Natural killer cell treated with Interleukin-12 subunit alpha and Interleukin-12 subunit beta and Interleukin-15 and Interleukin-18, amount 100 ng/mL, for 72 hours (primary cell): ENCODE measurements at places on chromosomes 6 and 20. TPM values are rescaled to one million over a fixed set of nuclear protein-coding genes. Genes with fewer than 3 reads are reported as not detected.

GRCh38 chr20:32141465-32141980 lies 32.0 kb downstream of the TM9SF4 start:
- peaks cover 15% of the 10 kb centered on the region for H3K4me1 ChIP-seq
- no peaks in the 10 kb centered on the region for H3K27me3 ChIP-seq
- peaks cover 38% of the 10 kb centered on the region for H3K36me3 ChIP-seq
- DNase-seq, result no peak

GRCh38 chr6:34011264-34011663 lies 134.6 kb downstream of the GRM4 start:
- H3K4me1 ChIP-seq, result no peaks in the 10 kb centered on the region
- peaks cover 27% of the 10 kb centered on the region for H3K27me3 ChIP-seq

GRCh38 chr6:33962246-33963027 lies 158.6 kb upstream of the MLN start:
- H3K4me3 ChIP-seq, result no peak overlapping the region
- H3K27me3 ChIP-seq, result peaks cover 36% of the 10 kb centered on the region
- no peaks in the 10 kb centered on the region for H3K36me3 ChIP-seq
- no peak overlapping the region for H3K27ac ChIP-seq
- no peak for DNase-seq
- peaks cover 7% of the 10 kb centered on the region for H3K4me1 ChIP-seq

DNA sequence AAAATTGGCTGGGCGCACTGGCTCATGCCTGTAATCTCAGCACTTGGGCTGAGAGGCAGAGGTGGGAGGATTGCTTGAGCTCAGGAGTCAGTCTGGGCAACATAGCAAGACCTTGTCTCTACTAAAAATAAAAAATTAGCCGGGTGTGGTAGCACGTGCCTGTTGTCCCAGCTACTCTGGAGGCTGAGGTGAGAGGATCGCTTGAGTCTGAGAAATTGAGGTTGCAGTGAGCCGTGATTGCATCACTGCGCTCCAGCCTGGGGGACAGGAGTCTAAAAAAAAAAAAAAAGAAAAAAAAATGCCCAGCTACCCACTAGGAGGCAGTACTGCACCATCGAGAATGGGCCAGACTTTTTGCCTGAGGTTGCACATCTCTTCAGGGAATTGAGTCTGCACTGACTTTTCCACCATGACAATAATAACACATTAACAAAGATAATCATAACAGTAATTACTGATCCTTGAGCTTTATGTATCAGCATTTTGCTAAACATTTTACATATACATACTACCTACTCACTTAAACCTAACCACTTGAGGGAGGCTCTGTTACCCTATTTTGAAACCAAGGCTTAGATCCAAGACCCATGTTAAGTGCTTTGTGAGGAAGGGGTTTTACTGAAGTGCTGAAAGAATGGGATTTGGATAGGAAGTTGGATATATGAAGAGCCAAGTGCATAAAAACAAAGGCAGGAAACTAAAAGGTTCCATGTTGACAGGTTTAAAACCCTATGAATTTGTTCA lies 21.0 kb downstream of the SRSF3 start:
- H3K4me1 ChIP-seq, result peaks cover 27% of the 10 kb centered on the region
- peaks cover 7% of the 10 kb centered on the region for H3K36me3 ChIP-seq
- H3K4me3 ChIP-seq, result no peak overlapping the region
- no peaks in the 10 kb centered on the region for H3K27me3 ChIP-seq
- peak; percentile 66 for DNase-seq

DNA sequence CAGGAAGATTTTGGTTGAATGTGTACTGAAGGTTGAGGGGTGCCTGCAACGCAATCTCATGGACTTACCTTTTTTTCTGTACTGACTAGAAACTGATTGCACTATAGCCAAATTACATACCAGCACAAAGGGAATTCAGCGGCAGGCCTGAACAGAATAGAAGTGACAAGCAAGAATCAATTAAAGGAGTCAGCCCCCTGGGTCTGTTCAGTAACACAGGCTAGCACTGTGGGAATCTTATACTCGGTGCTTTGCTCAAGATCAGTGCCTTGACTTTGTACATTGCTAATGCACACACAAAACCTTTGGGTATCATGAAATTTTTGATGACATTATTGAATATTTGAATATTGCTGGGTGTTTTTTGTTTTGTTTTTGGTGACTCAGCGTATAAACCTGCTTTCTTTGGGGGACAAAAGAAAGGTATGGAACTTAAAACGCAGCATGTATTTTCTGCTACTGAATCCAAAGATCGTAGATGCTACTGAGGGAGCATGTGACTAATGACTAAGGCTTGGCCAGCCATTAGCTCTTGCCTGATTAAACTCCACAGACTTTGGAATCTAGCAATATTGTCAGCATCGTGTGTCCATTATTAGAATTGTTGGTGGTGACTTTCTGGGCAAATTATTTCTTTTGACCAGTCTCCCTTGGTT lies 236.6 kb downstream of the ARID1B start:
- no peaks in the 10 kb centered on the region for H3K36me3 ChIP-seq
- peaks cover 17% of the 10 kb centered on the region for H3K4me1 ChIP-seq
- no peak overlapping the region for H3K4me3 ChIP-seq
- H3K27ac ChIP-seq, result no peak overlapping the region
- H3K27me3 ChIP-seq, result no peaks in the 10 kb centered on the region
- no peak for DNase-seq

DNA sequence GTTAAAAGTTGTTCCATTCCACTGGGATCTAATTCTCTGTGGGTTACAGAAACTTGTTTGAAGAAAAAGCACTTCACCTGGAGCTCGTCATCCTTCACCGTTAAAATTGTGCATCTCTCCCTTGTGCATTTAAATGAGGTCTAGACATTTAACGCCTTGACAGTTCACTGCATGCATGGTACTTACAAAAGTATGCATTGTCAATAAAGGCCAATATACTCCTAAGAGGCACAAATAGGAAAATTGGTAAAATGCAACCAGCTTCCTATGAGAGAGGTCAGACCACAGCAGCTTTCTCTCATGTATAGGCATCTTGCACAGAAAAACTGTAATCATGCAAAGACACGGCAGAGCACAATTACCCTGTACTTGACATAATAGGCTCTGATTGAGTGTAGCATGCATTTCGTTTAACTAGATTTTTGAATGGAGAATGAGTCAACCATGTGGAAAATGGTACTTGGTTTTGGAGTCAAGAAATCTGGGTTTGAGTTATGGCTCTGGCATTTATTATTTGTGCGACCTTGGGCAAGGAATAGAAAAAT lies 378.5 kb downstream of the RFPL4B start:
- no peak for DNase-seq
- no peaks in the 10 kb centered on the region for H3K36me3 ChIP-seq
- H3K4me3 ChIP-seq, result no peak overlapping the region
- H3K4me1 ChIP-seq, result no peaks in the 10 kb centered on the region
- no peak overlapping the region for H3K27ac ChIP-seq
- H3K27me3 ChIP-seq, result no peaks in the 10 kb centered on the region

GRCh38 chr20:49983123-49983847 lies 505 bp downstream of the SNAI1 start:
- H3K4me3 ChIP-seq, result peak overlapping the region; percentile 42
- peaks cover 6% of the 10 kb centered on the region for H3K4me1 ChIP-seq
- no peak for DNase-seq
- H3K36me3 ChIP-seq, result no peaks in the 10 kb centered on the region

GRCh38 chr6:152063170-152063921 lies 255.9 kb downstream of the ESR1 start:
- no peaks in the 10 kb centered on the region for H3K36me3 ChIP-seq
- peaks cover 18% of the 10 kb centered on the region for H3K27me3 ChIP-seq
- no peak overlapping the region for H3K4me3 ChIP-seq
- no peak overlapping the region for H3K27ac ChIP-seq

DNA sequence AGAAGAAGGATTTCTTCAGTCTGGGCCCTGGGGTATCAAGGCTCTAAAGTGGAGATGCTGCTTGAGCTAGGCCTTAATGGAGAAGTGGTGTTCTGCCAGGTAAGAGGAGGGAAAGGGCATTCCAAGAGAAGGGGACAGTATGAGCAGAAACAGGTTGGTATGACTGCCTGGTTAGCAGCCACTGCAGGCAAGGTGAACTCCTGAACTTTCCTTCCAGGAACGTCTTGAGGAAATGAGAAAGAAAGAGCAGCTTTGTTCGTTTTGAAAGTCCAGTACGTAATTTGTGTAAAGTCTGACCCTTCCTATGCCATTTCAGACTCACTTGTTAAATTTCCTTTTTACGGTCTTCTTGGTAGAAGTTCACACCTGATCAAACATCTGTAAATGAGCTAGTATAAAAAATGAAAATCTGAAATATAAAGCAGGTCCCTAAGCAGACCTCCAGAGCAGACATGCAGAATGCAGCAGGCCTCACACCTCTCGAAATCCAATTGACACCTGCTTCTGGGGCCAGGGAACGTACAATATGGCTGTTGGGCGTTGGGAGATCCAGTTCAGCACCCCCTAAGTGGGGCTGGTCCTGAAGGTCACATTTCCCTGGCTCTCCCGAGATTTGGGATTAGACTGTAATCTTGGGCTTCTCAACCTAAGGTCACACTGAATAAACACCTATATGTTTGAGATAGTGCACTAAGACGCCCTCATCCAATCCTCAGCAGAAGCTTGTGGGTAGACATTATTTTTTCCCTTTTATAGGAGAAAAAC lies 33.6 kb downstream of the MYLK4 start:
- peaks cover 6% of the 10 kb centered on the region for H3K27me3 ChIP-seq
- H3K36me3 ChIP-seq, result no peaks in the 10 kb centered on the region
- H3K27ac ChIP-seq, result peak overlapping the region; percentile 8
- H3K4me1 ChIP-seq, result peaks cover 9% of the 10 kb centered on the region

GRCh38 chr20:24631173-24631505 lies 161.7 kb downstream of the SYNDIG1 start:
- no peak for DNase-seq
- H3K27me3 ChIP-seq, result peaks cover 5% of the 10 kb centered on the region
- peaks cover 10% of the 10 kb centered on the region for H3K4me1 ChIP-seq
- no peak overlapping the region for H3K4me3 ChIP-seq
- no peak overlapping the region for H3K27ac ChIP-seq

Gene CST7
- 129 TPM for total RNA-seq

Gene GTSF1L
- not detected for total RNA-seq

Gene SPINT3
- total RNA-seq, result not detected

Gene RSPH9
- not detected for total RNA-seq

Gene MYO6
- total RNA-seq, result 6.8 TPM
